Stimulated activated CD8-positive, alpha-beta memory T cell treated with anti-CD3 and anti-CD28 coated beads, Interleukin-4, amount 100 ng/mL, for 48 hours (primary cell): ENCODE measurements at places on chromosomes 16 and 17.

GRCh38 chr16:66070140-66070917 is 296.2 kb upstream of the CDH5 start:
- DNase-seq = no peak

GRCh38 chr17:72381597-72382397 is 261.0 kb downstream of the SOX9 start:
- DNase-seq = no peak

- DNase-seq = no peak
Measured at GRCh38 chr17:8830141-8830540, 31.0 kb upstream of the MFSD6L start.

DNA sequence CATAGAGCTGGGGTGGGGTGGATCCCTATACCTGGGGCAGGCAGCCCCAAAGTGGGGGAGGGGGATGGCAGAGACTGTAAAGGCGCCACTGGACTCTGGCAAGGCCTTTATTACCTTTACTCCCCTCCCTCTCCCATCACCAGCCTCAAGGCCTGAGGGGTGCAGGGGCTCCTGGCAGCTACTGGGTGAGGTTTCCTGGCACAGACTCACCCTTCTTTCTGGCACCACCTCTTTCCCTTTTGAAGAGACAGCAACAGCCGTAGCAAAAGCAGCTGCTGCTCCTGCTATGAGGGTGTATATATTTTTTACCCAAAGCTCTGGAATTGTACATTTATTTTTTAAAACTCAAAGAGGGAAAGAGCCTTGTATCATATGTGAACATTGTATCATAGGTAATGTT is 17.6 kb downstream of the RAPGEFL1 start:
- DNase-seq = no peak

GRCh38 chr17:31541559-31541958 is 150.1 kb downstream of the RAB11FIP4 start:
- no peak for DNase-seq

GRCh38 chr17:60333628-60334031 is 58.3 kb downstream of the USP32 start:
- no peak for DNase-seq
